ENCODE measurements at places on chromosomes 7 and 10. TPM values are rescaled to one million over a fixed set of nuclear protein-coding genes. Genes with fewer than 3 reads are reported as not detected.
A peak's percentile ranks its signal among the peaks of the same experiment; 100 is the strongest.

The OR2A7 gene
- polyA plus RNA-seq: 3.5 TPM

GRCh38 chr10:132738454-132739224 lies 47.3 kb downstream of the NKX6-2 start:
- DNase-seq: no peak

GRCh38 chr10:100209303-100209702 lies 20.1 kb downstream of the CHUK start:
- DNase-seq: no peak

The TRIL gene
- polyA plus RNA-seq: 4.2 TPM

DNA sequence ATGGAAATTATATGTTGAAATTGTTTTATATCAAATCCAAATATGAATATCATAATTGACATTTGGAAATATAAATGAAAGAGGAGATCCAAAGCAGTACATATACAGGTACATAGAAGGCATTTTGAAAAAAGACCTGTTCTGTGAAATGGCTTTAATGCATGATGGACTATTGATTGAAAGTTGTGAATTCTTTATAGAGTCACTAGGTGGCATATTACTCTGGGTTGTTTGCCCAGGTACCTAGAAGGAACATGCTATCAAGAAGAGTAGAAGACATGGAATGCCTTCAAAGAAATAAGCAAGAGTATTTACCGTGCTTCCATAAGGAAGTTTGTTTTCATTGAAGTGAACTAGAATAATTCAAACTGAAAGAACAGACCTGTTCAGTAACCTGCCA lies 160.0 kb upstream of the ANK3 start:
- DNase-seq: peak; percentile 48

The SLC26A3 gene
- 0.32 TPM for polyA plus RNA-seq

GRCh38 chr10:57249615-57250281 lies 888.7 kb upstream of the ZWINT start:
- DNase-seq: peak; percentile 64

GRCh38 chr10:52249850-52250395 lies 64.2 kb upstream of the DKK1 start:
- DNase-seq: no peak

GRCh38 chr7:125878235-125878956 lies 948.8 kb upstream of the POT1 start:
- DNase-seq: no peak

GRCh38 chr10:34294137-34294536 lies 521.0 kb downstream of the PARD3 start:
- no peak for DNase-seq

DNA sequence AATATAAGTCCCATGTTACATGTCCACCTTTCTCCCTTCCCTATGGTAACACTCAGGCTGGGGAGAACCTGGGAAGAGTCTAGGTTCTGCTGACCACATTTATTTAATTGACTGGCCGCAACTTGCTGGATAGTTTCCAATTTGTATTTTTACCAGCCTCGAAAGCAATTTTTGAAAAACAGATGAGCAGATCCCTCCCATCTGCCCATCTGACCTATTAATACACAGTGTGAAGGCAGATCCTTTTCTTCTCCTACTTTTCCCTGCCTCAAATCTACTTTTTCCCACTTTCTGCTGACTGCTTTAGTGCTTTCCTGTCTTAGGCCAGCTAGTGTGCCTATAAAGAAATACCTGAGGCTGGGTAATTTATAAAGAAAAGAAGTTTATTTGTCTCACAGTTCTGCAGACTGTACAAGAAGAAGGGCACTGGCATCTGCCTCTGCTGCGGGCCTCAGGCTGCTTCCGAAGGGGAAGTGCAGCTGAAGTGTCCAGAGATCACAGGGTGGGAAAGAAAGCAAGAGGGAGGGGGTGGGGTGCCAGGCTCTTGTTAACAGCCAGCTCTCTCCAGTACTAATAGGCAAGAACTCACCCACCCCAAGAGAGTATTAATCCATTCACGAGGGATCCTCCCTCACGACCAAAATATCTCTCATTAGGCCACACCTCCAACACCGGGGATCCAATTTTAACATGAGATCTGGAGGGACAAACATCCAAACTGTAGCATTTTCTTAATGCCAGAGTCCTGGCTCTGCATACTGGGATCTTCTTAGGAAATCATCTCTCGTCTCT lies 336.0 kb upstream of the IGFBP3 start:
- DNase-seq: no peak

GRCh38 chr7:98753989-98754479 lies 115.8 kb downstream of the TMEM130 start:
- no peak for DNase-seq

GRCh38 chr7:114943530-114943929 lies 21.6 kb downstream of the MDFIC start:
- no peak for DNase-seq

DNA sequence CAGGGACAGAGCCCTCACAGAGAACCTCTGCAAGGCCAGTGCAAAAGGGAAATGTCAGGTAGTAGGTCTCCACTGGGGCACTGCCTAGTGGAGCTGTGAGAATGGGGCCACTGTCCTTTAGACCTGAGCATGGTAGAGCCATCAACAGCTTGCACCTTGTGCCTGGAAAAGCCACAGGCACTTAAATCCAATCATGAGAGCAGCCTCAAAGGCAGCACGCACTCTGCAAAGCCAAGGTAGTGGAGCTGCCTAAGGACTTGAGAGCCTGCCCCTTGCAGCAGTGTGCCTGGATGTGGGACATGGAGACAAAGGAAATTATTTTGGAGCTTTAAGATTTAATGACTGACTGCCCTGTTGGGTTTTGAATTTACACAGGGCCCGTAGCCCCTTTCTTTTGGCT lies 918.5 kb upstream of the POT1 start:
- DNase-seq: no peak

DNA sequence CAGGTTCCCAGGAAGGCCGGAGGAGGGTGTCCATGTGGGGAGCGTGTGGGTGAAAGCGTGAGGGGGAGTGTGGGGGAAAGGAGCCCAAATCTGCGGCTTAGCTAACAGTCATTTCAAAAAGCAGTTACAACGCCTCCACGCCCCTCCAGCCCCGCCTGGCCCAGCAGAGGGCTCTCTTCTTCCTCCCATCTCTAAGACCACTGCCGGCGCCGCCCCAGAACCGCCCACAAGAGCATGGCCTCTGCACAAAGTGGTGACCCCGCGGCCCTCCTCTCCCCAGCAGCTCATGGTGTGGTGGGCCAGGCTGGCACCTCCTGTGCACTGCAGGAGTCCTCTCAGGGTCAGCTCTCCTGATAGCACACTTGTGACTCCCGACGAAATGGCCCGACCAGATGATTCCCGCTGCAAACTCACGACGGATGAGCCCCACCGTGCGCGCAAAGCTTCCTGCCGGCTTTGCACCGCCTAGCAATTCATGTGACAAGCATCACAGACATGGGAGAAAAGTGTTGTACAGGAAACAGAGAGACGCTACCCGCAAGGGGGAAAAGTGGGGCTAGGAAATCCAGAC lies 12.4 kb upstream of the HUS1 start:
- DNase-seq: peak; percentile 89

GRCh38 chr10:123771877-123772644 lies 105.9 kb downstream of the GPR26 start:
- no peak for DNase-seq

DNA sequence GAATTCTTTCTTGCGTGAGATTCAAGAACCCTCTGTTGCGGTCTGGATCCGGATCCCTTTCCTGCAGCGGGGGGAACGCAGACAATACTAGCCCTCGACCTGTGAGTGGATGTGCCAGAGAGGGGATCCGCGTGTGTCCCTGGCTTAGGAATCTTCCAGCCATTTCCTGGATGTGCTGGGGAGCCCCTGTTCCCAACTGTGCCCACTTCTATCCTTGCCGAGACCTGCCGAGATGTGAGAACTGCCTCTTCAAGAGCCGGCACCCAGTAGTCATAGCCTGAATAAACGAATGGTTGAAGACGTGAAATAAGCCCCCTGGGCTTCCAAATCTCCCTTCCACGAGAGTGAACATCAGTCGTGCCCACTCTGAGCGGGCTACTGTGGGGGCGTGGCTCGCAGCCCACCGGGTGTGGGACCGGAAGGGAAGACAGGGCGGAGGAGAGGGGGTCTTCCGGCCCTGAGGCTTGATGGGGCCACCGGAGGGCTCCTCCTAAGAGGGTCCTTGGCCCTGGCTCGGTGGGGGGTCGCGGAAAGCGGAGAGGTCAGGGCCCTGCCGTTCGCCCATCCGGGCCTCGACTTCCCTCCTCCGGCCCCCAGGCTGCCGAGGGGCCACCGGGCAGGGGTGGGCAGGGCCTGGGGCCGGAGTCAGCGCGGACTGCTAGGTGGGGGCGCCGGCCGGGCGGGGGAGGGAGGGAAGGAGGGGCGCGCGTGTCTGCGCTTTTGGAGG lies 1.3 kb upstream of the CCDC136 start:
- DNase-seq: peak; percentile 46

GRCh38 chr7:97094284-97094930 lies 23.1 kb upstream of the SDHAF3 start:
- no peak for DNase-seq

- DNase-seq: peak; percentile 78
These were observed 566 bp downstream of the MAD1L1 start for GRCh38 chr7:2231992-2232765.

The PAOX gene
- polyA plus RNA-seq: 14.4 TPM

DNA sequence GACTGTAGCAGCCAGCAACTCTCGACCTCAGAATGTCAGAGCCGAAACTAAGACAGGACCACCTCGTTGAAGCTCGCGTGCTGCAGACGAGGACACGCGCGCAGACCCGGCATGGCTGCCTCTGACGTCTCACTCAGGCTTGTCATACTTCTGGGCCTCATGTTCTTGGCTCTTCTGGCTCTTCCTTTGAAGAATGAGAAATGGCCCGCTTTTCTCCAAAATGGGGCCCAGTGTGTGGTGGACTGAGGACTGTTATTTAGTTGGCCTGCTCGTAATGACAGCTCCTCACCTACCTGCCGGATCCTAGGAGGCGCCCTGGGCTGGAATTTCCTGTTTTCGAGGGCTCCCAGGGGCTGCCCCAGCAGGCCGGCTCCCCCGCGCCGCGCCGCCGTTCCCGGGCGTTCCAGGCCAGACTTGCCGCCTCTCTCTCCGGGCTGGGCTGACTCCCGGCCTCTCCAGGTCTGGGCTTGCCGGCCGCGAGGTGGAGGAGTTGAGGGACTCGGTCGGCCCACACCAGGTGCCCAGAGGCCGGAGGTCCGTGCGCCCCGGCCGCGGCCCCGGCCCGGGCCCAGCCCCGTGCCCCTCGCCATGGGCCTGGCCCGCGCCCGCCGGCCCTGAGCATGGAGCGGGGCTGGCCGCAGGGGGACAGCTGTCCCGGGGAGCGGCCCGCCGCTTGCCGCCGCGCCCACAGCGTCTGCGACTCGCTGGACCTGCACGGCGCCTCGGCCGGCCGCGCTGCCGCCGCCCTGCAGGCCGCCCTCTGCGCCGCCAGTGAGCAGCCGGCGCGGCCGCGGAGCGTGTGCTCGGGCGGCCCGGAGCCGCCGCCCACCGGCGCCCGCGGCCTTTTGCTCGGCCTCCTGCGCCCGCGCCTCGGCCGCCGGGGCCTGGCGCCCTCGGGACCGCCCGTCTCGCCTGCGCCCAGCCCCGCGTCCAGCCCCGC lies 28.1 kb downstream of the AGAP3 start:
- peak; percentile 70 for DNase-seq

DNA sequence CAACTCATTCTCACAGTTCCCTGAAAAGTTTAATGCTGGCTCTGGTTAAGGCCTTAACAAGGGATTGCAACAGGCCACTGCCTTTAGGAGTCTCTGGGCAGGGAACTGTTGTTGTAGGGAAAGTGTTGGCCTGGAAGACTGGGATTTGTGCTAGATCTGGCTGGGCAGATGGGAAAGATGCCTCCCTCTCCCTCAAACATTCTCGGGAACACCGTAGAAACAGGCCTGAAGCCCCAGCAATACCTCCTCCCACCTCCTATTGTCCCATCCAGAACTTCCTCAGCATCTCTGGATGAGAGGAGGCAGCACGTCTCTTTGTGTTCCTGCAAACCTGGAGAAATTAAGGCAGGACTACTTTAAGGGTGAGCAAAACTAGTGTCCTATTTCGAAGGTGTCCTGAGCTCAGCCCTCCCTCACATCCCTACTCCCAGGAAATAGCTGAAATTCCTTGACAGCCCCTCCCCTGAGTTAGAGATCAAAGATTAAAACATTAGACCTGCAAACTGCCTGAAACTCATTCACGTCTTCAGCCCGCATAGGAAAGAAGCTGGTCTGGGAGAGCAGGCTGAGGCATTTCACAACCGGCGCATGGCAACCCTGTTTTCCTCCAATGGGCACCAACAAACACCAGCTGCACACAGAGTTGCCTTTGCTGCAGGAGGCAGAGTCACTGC lies 10.9 kb upstream of the MAP3K8 start:
- peak; percentile 87 for DNase-seq

GRCh38 chr10:43946445-43946844 lies 297.8 kb upstream of the ZNF32 start:
- DNase-seq: no peak

DNA sequence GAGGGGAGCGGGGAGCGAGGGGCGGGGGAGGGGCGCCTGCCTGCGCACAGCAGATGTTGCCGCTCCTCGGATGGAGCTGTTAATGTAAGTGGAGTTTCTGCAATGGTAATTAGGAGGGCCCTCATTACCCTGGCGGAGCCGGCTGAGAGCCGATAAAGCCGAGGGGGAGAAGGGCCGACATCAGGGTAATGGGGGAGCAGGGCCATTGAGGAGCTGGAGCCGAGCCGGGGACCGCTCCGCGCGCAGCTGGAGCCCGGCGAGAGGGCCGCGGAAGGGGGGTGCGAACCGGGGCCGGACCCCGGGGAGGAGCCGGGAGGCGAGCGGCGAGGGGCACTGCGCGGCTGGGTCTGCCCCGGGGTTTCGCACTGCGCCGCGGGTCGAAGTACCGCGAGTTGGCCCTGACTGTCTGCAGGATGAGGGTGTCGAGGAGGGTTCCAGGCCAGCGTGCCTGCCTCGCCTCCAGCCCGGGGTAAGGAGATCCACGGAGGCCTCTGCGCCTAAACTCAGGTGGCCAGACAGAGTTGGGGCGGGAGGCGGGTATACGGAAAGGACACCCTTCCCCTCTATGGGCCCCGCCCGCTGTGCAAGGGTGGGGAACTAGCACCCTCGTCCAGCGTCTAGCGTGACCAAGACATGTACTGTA lies 55.0 kb upstream of the LBX1 start:
- no peak for DNase-seq

DNA sequence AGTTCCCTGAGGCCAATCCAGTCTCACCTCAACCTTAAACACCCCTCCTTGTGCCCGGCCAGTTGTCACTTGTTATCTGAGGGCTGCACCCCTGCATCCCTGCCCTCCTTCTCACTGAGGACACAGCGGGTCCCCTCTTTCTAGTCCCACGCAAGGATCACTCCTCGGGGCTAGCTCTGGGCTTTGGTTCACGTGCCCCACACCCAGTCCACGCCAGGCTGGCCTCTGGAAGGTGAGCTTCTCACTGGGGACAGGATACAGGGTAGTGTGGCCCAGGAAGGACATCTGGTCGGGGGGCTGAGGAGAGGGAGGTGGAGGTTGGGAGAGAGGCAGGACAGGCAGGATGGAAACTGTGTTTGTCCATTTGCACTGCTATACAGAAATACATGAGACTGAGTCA lies 25.5 kb downstream of the UPP1 start:
- DNase-seq: no peak

Data from kidney (tissue), 22 donors.